ENCODE measurements at places on chromosomes 5 and 9.

GRCh38 chr5:67350185-67350584 is 153.6 kb upstream of the CD180 start:
- no peak for DNase-seq

DNA sequence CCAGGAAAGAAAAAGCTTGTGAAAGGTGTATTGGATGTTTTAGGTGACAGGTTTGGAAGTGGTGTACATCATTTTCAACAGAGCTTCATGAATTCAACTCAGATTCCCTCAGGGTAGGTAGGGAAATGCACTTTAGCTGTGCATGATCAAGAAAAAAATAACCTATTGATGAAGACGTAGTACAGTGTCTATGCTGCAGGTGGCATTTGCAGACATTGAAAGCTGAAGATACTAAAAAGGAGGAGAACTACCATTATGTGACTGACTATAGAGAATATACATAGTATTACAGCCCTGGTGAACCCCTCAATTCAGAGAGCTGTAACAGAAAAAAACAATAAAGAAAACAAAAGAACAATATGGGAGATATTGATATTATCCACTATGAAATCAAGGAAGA is 2344.7 kb upstream of the ACO1 start:
- no peak for DNase-seq

GRCh38 chr5:43287493-43287892 is 25.7 kb downstream of the HMGCS1 start:
- no peak for DNase-seq

DNA sequence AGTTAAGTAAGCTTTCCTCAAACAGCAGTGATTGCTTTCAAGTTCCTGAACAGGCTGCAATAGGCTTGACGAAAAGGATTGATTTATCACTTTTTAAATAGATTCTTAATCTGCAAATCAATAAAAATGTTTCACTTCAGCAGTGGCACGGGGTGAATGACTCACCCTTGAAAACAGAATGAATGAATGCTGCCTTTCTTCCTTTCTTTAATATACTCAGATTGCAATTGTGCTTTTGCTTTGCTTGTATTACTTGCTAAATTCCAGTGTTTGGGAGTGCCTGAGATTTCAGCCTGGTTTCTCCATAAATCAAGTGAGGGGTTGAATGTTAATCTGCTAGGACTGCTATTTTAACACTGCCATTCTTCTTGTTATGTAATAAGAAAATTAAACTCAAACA is 1293.8 kb downstream of the PTPRD start:
- no peak for DNase-seq

- no peak for DNase-seq
These were observed 87.9 kb upstream of the GCNT4 start for GRCh38 chr5:75140277-75140676.

DNA sequence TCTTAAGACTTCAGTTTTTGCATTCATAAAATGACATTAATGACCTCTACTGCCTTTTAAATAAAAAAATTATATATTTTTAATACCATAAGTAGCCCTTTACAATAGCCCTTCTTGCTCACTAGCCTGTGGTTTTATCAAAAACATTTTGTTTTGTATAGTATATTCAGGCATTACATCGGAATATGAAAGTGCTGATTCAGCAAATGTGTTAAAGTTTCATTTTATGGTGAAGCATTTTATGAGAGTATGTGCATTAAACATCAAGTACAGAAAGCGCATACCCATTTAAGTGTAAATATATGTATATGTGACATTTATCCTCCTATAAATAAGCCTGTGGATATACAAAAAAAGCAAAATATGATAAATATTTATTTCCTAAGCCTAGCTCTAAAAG is 56.2 kb upstream of the GABRB2 start:
- DNase-seq, result no peak

DNA sequence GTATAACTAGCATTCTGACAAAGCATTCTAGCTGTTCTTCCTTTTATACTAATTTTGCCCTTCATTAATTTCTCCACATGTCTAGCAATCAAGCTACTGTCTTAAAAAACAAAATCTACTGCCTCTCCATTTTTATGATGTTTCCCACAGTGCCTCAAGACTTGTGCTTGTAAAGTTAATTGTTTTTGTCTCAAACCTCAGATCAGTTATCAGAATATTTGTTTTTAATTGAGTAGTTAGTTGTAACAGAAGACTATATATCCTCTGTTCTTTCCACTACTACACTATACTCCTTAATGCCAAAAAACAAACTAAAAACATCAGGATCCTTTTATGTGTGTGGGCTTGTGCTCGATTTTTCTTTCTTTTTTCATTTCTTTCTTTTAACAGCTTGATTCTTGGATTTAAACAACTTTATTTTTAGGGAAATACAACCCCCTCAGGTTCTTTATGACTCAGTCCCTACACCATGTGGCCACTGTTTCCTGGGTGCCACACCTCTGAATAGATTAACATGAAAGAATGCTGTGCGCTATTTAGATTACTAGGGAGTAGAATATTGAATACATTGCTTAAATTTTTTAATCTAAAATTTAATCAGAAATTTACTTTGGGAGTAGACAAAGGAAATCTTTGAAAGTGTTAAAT is 1.2 kb downstream of the ASPN start:
- DNase-seq, result no peak

- no peak for DNase-seq
These were observed 2.3 kb downstream of the PCDHGA5 start for GRCh38 chr5:141366016-141366896.

DNA sequence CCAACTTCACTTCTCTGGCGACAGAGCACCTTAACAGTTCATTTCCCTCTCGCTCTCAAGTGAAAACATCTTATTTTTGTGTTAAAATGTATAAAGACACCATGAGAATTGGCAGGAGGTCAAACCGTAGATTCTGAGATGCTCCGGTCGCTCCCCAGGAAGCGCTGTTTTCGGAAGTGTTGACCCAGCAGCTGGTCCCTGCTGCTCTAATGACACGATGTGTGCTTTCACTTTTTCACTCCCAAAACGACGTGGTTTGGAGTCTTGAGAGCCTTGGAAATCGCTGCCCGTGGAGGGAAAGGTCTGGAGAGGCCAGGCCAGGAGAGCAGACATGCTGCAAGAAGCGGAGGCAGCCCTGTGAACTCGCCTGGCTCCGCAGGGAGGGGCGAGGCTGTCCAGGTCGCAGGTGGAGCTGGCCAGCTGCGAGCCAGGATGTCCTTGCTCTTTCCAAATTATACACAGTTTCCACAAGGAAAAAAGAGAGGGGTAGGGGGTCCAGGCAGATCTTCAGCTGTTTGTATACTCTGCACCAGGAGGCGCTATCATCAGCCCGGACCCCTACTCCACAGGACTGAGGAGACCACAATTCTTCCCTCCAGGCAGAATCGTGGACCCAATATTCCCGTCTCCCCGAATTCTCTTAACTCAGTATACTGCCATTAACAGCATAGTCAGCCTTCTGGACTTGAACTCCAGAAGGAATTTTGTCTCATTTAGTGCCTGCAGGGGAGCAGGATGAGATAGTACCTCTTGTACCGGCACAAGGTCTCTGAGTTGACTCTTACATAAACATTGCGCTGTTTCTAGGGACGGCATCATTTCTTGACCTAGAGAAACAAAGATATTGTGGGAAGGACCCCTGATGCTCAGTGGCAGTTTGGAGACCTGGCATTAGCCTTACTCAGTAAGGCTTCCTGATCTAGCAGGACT is 248.6 kb upstream of the ANKRD55 start:
- no peak for DNase-seq

DNA sequence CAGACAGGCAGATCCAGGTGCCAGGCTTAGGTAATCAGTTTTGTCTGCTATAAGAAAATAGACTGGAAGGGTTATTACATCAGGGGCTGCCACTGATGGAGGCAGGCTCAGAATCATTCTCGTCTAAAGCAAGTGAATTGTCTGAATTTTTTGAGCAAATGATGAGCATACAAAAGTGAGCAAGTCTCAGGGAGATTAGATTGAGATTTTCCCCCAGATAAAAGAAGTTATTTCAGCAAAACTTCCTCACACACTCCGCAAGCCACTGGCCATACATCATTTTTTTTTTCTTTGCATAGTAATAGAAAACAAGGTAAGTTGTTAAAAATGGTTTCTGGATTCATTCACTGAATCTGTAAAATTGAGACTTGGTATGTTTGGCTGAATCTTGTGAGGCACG is 52.9 kb downstream of the ZNF462 start:
- DNase-seq, result no peak

DNA sequence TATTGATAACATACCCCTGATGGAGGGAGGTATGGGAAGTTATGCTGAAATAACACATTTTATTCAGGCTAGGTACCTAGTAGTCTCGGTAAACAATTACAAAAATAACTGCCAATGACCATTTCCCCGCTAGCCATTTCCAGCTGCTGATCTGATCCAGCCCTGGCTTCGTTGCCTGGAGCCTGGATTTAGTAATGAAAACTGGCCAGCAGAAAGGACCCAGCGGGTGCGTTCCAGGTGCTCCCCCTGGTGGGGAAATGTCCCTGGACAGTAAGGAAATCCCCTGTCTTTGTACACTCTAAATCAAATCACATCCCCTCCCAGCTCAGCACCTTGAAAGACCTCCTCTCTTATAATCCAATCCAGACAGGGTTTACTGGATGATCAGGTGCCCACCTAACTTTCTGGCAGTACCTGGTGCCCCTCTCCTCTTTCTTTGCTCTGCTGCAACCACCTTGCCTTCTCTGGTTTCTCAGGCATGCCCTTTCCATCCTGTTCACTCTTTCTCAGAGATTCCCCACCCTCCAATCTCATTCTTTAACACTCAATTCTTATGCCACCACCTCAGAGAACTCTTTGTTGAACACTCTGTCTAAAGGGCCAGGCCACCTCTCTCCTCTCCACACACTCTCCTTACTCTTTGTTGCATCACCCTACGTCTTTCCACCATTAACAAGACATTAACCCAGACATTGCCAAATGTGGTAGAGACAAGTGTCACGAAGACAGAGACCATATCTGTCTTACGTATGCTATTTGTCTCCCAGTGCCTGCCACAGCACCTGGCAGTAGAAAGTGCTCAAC is 50.1 kb upstream of the SMAD5 start:
- no peak for DNase-seq

- no peak for DNase-seq
These were observed 264.9 kb downstream of the ASTN2 start for GRCh38 chr9:117149996-117150395.

DNA sequence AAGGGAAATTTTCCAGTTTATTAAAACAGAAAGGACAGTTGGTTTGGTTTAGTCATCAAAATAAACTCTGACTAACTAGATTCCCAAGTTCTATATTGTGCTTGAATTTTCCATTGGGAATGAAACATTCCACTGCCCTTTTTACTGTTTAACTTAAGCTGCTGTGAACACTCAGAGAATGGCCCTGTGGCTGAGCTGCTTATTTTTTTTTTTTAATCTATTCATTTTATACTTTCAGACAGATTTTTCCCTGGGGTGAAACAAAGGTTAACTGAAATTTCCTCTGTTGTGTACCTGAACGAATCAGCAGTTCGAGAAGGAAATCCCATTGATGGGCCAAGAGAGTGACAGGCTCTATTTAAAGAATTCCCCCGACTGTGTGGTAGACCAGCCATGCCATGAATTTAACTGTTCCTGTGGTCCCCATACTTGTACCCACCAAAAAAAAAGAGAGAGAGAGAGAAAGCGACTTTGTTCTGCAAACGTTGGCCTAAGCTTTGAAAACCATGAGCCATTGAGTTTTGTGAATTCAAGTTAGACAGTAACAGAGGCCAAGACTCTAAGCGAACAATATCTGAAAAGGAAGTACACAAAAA is 138.7 kb upstream of the GRHPR start:
- DNase-seq, result no peak

DNA sequence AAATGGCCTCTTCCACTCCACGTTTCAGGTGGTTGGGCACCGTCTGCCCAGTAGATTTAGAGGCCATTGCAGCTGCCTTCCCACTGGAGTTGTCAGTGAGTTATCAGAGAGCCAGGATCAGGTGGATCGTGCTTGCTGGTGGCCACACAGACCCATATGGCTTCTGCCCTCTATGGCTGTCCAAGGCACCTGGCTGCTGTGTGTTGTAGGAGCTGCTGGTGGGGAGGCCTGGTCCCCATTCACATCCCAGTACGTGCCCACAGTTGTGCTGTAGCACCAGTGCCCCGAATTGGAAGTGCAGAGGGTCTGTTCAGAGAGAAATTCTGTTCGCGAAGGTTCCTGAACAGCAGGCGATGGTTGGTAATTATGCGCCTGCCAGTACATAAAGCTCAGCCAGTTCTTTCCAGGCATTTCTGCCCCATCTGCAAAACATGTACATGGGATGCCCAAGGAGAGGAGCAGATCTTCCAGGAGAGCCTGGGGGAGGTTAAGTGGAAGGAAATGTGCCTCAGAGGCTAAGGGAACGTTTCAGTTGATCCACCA is 41.1 kb downstream of the UBE2QL1 start:
- no peak for DNase-seq

Measured in stimulated activated CD8-positive, alpha-beta memory T cell treated with anti-CD3 and anti-CD28 coated beads, Interleukin-12 subunit alpha, Interleukin-12 subunit beta, amount 100 ng/mL, for 4 hours (primary cell).